ENCODE measurements at places on chromosomes 4 and X.

DNA sequence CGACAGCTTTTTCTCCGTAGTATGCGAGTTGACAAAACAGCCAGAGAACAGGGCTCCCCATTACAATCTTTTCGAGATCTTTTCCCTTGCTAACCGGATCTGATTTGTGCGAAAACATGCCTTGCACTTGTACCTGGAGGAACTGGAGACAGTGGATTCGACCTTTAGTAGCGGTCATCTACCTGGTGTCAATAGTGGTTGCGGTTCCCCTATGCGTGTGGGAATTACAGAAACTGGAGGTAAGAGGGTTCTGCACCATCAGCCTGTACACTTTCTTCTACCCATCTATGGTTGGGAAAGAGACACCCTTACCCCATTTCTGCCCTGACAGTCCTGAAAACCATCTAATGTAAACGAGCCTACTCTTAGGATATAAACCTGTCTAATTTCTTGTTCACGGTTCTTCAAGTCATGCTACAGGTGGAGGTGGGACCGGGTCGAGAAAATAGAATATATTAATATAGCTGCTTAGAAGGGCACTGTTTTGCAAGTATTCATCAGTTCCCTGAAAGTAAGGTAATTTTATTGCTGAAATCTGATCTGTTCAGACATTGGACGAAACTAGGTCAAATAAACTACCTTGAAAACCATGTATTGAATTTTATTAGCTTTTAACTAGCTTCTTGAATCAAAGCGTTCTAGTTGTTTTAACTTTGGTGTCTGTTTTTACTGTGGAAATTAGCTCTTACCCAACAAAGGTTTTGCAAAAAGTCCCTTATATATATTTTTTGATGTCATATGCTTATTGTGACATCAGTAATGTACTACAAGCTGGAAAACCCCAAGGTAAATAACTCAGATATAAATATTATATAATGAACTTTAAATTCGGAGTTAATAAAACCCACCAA lies 869 bp downstream of the TMEM184C start:
- no peak for DNase-seq

- DNase-seq = no peak
Measured at GRCh38 chr4:47484168-47484567, 907 bp upstream of the ATP10D start.

- no peak for DNase-seq
Measured at GRCh38 chr4:121799208-121799823, 1.8 kb upstream of the EXOSC9 start.

DNA sequence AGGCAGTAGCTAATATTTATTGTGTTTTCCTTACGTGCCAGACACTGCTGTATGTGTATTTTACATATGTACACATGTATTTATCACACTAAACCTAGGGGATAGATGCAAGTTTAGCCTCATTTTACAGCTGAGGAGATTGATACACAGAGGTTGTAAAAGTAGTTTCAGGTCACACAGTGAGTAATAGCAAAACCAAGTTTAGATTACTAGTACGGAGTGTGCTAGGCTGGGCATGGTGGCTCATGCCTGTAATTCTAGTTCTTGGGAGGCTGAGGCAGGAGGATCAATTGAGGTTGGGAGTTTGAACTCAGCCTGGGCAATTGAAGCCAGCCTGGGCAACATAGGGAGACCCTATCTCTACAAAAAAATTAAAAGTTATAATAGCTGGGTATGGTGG lies 701.1 kb upstream of the ATOH1 start:
- DNase-seq = no peak

- no peak for DNase-seq
Measured at GRCh38 chrX:105765691-105766090, 56.6 kb upstream of the NRK start.

DNA sequence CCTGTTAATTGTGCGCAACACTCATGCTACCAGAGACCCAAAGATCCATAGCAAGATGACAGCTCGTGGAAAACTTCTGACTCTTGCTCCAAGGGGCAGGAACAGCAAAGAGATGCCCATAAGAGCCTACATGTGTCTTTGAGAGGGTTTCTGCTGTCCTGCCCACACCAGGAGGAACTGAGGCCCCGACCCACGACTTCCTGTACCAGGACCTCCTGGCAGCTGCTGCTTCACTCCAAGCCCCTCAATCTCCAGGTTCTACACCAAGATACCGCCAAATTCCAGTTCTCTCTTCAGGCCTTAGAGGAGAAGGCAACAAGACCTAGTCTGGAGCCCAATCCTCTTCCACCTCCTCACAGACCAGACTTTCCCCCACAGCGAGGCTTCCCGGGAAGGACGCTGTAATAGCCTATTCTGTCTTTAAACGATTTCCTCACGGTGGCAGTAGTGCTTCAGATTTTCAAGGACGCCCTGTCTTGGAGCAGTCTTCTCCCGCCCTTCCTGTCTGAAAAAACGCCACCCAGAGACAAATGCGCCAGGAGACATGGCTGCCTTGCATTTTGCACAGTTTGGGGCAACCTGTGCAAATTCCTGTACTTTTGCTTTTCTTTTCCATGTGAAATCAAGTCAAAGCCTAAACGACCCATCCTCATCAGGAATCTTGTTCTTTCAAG lies 230.2 kb upstream of the STK26 start:
- no peak for DNase-seq

- DNase-seq = no peak
Measured at GRCh38 chrX:133523081-133523487, 107.8 kb upstream of the GPC4 start.

DNA sequence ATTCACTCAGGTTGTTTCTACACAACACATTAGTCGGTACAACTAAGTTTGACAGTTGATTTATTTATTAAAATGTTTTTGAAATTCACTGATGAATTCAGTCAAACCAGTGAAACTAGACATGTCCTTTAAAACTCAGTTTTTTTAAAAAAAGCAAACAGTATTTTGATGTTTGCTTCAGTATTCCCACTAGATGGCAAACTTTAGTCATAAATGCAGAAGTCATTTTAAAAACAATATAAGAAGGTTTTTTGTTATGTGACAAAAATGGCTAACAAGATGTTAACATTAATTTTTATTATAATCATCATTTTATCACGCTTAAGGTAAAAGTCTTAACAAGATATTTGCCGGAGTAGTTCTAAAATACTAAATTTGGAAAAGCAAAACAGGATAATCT lies 1337.8 kb upstream of the DIAPH2 start:
- no peak for DNase-seq

DNA sequence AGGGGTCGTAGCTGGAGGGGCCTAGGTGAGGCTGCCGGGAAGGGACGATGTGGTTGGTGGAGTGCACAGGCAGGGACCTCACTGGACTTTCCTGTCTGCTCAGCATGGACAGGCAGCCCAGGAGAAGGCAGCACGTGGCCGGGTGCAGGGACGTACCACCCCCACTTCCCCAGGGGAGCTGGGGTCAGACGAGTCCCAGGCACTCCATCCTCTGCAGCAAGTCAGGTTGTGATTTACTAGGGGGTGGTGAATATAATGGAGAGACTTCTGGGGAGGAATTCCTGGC lies 1.5 kb upstream of the CTBP1 start:
- DNase-seq = no peak

- no peak for DNase-seq
Measured at GRCh38 chr4:155789391-155789790, 30.6 kb downstream of the GUCY1B1 start.

DNA sequence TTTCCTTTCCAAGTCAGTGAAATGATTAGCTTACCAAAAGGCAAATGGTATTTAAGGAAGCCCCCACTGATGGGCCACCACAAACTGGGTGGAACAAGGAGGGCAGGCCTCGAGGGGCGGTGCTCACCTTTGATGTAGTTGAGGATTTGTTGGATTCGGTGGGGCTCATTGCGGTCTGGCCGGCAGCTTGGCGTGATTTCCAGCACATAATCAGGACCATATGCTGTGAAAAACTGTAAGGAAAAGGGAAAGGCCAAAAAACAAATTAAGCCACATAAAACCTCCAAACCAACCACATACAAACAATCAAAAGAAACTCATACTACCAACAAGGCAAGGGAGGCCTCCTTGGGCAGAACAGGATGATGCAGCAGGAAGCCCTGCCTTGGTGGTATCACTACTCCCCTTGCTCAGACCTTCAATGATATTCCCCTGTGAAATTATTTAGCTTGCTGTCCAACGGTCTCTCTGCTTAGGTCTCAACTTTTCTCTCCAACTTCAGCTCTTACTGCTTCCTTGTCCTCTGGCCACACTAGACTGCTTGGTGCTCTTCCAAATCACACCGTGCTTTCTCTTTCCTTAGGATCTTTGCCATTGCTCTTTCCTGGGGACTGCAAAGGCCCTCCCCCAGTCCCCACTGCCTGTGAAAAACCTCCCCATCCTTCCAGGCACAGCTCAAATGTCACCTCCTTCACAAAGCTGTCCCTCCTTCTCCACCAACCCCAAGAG lies 46.1 kb upstream of the CITED1 start:
- no peak for DNase-seq

DNA sequence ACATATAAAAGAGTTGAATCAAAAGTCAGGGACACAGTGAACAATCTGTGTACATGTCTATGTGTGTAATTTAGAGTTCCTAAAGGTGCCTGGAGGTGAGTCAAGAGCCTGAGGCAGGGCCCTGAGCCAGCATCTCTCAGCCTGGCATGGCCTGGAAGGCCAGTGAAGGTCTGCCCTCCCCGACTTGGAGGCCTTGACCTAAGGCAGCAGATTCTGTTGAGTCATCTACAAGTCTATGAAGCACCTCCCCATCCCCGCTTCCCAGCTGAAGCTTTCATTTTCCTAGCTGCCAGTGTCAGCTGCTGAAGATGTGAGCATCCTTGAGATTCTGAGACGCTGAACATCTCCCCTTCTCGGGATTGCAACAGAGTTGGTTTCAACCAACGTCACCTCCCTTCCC lies 583.9 kb downstream of the BCOR start:
- no peak for DNase-seq

- no peak for DNase-seq
Measured at GRCh38 chrX:71603618-71604017, 14.7 kb downstream of the CXCR3 start.

GRCh38 chrX:78075787-78076389 lies 28.2 kb upstream of the PGK1 start:
- no peak for DNase-seq

DNA sequence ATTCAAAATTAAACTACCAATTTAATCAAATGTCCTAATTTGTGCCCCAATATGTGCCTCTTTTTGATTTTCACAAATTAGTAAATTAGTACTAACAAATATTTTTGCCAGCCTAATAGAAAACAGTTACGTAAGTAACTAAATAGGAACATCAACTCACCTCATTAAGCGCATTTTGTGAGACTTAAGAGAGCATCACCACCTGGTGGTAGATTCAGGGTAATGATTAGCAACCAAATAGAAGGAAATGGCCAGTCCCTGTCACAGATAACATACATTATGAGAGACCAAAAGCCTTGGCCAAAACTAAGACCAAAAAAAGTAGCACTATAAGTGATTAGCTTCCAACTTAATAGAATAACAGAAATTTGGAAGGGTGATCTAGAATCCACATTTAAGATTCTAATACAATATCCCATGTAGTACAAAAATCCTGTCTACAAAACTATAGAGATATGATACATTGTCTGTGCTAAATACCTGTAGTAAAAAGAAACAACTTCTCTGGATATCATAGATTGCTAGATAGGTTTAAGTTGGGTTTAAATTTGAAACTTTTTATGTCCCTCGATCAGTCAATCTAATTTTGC lies 46.7 kb downstream of the C4orf46 start:
- DNase-seq = peak; percentile 32

GRCh38 chr4:174375422-174375821 lies 91.7 kb downstream of the CEP44 start:
- DNase-seq = no peak

DNA sequence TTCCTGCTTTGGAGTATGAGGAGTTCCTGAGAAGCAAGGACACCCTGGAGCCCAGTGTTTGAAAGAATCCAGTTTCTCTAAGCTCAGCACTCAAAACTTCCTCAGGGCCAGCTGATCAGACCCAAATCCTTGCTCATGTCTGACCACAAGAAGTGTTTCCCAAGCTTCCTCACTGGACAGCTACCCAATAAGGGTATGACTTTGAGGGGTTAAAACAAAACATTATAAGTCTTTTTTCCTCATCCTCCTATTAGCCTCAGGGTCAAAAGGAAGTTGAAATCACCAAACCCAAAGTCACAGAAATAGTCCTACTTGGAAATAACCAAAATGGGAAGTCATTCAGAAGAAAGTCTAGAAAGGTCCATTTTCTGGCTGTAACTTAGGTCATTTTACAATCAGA lies 13.7 kb downstream of the ZBTB33 start:
- DNase-seq = no peak

- DNase-seq = peak; percentile 37
Measured at GRCh38 chr4:6999172-7000086, 43.7 kb upstream of the TADA2B start.

- no peak for DNase-seq
Measured at GRCh38 chr4:10743357-10743756, 58.8 kb upstream of the CLNK start.

DNA sequence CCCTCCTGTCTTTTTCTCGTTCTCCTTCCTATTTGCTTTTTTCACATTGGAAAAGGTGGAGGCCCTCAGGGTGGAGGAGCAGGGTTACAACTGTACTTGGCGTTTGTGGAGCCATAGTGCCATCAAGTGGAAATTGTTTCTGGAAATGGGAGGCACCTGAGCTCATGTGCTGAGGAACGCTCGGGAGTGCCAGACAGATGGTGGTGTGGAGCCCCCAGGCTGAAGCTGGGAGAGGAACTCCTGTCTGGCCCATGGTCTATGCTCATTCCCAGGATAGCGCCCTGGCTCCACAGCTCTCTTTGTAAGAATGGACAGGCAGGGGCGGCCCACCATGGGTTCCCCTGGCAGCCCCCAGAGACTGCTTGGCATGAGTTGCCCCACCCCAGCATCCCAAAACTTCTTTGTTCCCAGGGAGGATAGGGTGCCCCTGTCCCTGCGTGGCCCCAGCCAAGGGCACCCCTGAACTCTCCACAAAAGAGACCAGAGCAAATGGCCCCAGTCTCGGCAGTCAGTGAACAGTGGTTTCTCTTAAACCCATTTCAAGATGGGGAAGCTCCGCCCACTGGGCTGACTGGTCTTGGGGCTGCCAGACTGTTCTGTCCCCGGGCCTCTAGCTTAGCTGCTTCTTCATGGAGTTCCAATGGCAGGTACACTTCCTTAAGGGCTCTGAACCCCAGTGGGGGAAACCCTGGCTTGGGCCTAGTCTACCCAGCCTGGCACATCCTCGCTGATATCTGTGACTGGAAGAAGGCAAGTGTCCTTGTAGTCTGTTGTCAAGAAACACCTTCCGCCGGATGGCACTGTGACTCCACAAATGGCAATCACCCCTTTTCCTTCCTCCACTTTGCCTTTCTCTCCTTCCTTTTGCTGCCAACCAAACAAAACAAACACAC lies 70.1 kb downstream of the NBDY start:
- DNase-seq = no peak

DNA sequence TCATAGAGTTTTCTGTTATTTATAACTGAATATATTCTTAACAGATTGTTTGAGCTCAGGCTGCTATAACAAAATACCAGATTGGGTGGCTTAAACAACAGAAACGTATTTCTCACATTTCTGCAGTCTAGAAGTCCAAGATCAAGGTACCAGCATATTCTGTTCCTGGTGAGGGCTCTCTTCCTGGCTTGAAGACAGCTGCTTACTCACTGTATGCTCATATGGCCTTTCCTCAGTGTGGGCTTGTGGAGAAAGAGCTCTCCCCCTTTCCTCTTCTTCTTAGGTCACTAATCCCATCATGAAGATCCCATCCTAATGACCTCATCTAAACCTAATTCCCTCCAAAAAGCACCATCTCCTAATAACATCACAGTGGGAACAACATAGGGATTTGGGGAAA lies 117.8 kb downstream of the RASGEF1B start:
- DNase-seq = no peak

GRCh38 chr4:109879081-109879480 lies 31.2 kb downstream of the LRIT3 start:
- DNase-seq = no peak

- DNase-seq = no peak
Measured at GRCh38 chr4:119707336-119707735, 78.7 kb upstream of the PDE5A start.
